AG04450 (cell line): ENCODE measurements at places on chromosomes 3 and 15. TPM values are rescaled to one million over a fixed set of nuclear protein-coding genes. Genes with fewer than 3 reads are reported as not detected.

Gene ARGFX
- not detected in 2 replicates for polyA plus RNA-seq

Gene ATP8B4
- polyA plus RNA-seq, result 0.67 and 1.0 TPM in 2 replicates

Gene ZDHHC23
- polyA plus RNA-seq, result 0.58 and 0.79 TPM in 2 replicates

Gene RBP2
- polyA plus RNA-seq, result not detected in 2 replicates

Gene EPHA6
- polyA plus RNA-seq, result not detected in 2 replicates
